Left kidney (tissue), 8 donors: ENCODE measurements at places on chromosomes 7 and 10. TPM values are rescaled to one million over a fixed set of nuclear protein-coding genes. Genes with fewer than 3 reads are reported as not detected.

DNA sequence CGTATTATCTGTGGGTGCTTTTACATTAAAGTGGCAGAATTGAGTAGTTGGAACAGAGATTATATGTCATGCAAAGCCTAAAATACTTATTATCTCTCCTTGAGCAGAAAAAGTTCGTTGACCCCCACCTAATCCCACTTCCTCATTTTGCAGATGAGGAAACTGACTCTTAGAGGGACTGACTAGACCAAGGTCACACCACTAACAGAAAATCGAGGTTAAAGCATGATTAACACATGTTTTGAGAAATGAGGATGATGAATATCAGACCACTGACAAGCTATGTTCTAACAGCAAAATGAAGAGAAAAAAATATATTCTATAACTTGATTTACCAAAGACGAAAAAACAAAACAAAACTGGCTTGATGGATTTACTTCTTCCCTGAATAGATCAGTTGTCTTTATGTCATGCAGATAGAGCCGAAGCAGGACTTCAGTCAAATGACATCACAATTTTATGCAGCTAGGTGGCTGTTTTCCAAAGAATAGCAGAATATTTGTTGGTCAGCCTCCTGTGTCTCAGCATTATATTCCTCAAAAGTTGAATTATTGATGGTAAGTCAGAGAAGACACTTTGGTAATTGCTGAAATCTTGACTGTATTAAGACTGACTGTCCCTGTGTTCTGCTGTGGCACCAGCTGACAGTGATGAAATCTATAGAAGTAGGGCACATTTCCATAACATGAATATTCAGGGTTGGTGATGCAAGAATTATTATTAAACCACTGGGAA is 24.2 kb upstream of the SMIM30 start:
- DNase-seq, result no peak

- peak; percentile 45 for DNase-seq
Measured at GRCh38 chr7:147432079-147432478, 1158.5 kb upstream of the C7orf33 start.

DNA sequence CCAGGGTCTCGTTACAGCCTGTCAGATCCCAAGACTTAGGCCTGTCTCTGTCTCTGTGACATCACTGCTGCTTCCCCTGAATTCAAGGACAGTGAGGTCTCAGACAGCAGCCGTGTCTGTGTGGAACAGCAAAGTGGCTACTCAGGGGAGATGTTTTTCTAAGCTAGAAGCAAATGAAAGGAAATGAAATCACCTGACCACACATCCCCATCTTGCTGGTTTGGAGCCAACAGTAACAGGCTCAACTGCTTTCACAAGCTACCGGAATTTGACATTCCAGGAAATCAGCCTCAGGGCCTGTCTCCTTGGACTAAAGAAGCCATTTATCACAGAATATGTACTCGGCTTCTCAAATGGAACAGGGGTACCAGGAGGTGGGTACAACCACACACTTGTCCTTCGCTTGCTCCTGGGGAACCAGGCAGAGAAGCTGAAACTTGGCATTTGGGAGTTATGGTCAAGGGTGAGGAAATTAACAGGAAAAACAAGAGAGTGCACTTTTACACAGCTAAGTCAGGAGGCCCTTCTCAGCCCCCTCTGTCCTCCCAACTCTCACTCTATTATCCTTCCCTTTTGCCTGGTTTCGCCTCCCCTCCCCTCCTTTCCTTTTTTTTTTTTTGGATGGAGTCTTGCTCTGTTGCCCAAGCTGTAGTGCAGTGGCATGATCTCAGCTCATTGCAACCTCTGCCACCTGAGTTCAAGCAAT is 73.2 kb downstream of the SPDYE5 start:
- DNase-seq, result peak; percentile 78

TWIST1 gene
- polyA plus RNA-seq, result 6.6 TPM

DNA sequence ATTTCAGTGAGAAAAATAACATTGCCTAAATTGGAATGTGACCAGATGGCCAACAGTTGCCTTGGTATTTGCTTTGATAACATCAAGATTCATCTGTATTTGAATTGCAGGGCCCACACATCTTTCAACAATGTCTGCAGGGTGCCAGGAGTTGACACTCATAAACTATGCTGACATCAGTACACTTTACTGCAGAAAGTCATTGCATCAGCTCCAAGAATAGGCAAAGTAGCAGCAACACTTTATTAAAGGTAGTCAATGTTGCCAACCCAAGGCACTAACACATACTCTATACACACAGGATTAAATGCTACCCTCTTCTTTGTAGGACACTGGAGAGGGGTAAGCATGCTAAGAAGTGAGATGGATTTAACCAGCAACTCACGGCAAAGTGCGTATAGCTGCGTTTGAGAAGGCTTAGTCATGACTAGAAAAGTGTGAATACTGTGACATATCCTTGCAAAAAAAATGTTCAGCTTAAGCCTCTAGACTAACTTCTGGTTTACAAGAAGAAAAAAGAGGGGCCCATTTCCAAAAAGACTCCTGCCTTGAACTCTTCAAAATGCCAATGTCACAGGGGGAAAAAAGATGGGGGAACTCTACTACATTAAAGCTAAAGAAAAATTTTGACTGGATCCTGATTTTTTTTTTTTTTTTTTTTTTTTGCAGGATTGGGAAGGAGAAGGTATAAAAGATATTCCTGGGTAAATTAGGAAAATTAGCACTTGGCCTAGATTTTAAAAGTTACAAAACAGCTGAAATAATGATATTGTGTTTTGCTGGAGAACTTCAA is 2.2 kb downstream of the BBIP1 start:
- no peak for DNase-seq

GRCh38 chr7:100674411-100675104 is 1.0 kb downstream of the GNB2 start:
- DNase-seq, result no peak

GRCh38 chr7:30702200-30702599 is 19.9 kb upstream of the CRHR2 start:
- no peak for DNase-seq

EBF3 gene
- 2.7 TPM for polyA plus RNA-seq

SPDYE9 gene
- polyA plus RNA-seq, result 1.5 TPM

- no peak for DNase-seq
Measured at GRCh38 chr10:131841661-131842139, 59.1 kb upstream of the PPP2R2D start.

ITGA8 gene
- polyA plus RNA-seq, result 47.7 TPM

DNA sequence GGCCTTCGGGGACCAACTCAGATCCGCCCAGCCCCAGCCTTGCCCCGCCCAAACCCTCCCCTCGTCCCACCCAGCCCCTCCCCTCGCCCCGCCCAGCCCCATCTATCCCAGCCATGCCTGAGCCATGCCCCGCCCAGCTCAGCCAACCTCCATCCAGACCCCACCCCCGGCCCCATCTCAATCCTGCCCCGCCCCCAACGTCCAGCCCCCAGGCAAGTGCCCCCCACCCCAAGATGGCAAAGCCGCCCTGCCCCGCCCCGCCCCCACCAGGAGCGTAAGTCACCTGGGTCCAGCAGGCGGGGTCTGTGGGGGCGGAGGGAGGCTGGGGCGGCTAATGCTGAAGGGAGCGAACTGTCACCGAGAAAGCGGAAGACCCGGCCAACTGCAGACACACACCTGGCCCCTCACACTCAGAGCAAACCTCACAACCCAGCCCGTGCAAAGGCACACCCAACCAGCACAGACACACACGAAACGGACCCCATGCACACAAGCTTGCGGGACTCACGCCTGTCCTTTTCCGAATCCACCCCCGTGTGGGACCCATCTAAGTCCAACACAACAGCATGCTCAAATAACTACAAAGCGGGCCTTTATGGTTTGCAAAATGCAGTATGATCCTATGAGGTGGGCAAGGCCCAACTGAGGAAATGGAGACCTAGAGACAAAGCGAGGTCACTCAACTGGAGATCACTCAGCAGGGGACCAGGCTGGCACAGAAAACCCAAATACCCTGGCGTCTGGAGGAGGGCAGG is 11.5 kb upstream of the OGA start:
- no peak for DNase-seq
